ENCODE measurements at places on chromosomes 2 and 18.

- no peak for DNase-seq
Measured at GRCh38 chr2:59322005-59322404, 1080.9 kb upstream of the FANCL start.

DNA sequence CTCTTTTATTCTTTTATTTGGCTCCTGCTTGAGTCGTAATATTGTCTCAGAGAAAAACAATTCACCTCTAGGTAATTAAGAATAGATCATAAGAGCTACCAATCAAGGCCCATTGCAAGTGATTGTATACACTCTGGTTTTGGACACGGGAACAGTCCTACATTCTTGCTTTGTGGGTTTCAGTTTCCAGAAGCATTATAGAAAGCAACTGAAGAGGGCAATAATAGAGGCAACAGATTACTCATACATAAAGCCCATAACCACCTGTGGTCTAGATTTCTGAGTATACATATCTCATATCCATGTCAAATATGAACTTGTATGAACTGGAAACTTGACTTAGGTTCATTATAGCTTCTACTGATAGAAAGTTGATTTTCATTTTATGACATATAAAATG, 65.4 kb downstream of the DIS3L2 start:
- DNase-seq, result no peak

- no peak for DNase-seq
Measured at GRCh38 chr2:15278296-15278695, 282.8 kb downstream of the NBAS start.

DNA sequence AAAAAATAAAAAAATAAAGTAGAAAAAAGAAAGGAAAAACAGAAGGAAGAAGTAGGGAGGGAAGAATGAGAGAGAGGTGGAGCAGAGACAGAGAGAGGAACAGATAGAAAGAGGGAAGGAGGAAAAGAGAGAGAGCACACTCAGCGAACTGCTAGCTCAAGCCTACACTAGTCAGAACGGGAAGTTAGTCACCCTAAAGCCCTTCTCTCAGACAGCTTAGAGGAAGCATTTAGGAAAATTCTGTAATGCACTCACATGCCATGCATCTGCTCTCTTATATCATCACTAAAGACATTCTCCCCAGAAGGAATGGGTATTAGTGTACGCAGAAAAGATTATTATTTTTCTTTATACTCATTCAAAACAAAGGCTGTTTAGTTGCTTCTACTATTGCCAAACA, 68.1 kb upstream of the SULT1C3 start:
- DNase-seq, result no peak

- no peak for DNase-seq
Measured at GRCh38 chr2:20334605-20335203, 15.9 kb downstream of the PUM2 start.

All from stimulated activated CD8-positive, alpha-beta memory T cell treated with anti-CD3 and anti-CD28 coated beads, Interleukin-15, amount 100 ng/mL, for 24 hours (primary cell).